M059J (cell line): ENCODE measurements at places on chromosomes 11 and 22.

- peak; percentile 73 for DNase-seq
Measured at GRCh38 chr11:64032050-64032449, 3.7 kb upstream of the FLRT1 start.

DNA sequence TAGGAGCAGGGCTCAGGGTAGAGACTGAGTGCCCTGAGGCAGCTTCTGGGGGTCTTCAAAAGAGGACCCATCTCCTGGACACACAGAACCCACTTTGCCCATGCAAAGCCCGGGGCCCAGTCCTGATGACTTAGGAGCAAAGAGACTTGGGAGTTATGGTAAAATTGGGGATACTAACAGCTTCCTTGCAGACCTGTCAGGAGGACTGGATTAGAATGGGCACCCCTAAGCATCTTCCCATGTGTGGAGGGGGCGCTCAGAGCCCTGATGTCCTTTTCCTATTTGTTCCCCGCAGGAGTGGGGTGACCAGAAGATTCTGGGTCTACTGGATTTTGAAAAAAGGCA is 100.0 kb downstream of the WNT7B start:
- no peak for DNase-seq

DNA sequence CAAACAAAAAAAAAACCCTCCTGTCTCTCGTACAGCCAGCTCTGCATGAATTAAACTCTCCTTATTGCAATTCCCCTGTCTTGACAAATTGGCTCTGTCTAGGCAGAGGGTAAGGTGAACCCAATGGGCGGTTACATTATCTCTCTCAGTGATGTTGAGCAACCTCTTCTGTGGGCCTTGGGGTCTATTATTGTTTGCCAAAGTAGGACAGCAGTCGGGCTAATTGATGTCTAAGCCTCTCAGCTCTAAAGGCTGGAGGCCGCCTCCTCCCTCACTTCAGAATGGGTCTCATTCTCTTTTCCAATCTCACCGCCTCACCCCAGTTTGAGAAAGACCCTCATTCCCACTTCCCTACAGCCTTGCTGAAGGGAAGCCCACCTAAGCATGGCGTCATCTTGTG is 1.3 kb upstream of the SLC25A45 start:
- DNase-seq, result no peak

GRCh38 chr22:19086417-19086816 is 35.8 kb downstream of the DGCR2 start:
- no peak for DNase-seq

DNA sequence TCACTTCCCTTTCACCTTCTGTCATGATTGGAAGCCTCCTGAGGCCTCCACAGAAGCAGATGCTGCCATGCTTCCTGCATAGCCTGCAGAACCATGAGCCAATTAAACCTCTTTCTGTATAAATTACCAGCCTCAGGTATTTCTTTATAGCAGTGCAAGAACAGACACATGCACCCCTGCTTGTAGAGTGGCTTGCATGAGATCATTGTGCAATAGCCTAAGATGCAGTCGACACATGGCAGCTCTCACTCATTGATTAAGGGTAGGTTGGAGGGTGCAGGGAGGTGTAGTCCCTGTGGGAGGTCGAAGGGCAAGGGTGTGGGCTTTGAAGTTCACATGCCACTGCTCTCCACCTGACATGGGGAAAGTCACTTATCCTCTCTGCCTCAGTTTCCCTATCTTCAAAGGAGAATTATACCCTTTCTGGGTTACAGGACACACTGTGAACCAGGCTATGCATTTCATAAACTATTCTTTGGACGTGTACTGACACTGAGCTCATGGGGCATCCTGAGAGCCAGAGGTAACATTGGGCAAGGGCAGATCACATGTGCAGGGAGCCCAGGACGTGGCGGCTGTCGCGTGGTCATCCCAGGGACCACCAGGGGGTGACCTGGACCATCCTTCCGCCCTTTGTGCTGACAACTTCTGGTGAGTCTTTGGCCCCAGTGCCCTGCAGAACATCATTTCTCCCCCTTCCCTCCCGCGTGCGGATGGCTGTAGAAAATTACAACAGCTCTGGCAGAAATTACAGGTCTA is 69.2 kb upstream of the SHANK2 start:
- DNase-seq, result no peak

GRCh38 chr11:94858012-94858705 is 90.0 kb downstream of the AMOTL1 start:
- DNase-seq, result no peak

GRCh38 chr22:36218648-36219193 is 17.1 kb upstream of the APOL4 start:
- DNase-seq, result no peak

DNA sequence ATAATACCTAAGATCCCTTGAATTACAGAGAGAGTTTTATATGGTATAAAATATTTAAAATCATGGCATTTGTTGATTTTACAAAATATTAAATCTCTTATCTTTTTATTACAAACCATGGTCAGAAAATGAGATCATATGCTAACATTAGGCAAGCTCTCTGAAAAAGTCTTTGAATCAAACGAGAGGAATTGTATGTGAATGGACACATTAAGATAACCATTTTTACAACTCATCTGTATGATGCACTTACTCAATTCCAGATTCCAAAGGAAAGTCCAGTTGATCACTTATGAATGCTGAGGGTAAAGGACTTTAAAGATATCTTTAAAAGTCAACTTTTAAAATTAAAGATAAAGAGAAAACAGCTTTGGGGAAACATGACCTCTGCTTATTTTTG is 83.5 kb upstream of the LUZP2 start:
- no peak for DNase-seq

- no peak for DNase-seq
Measured at GRCh38 chr11:92803391-92803790, 166.1 kb upstream of the MTNR1B start.

DNA sequence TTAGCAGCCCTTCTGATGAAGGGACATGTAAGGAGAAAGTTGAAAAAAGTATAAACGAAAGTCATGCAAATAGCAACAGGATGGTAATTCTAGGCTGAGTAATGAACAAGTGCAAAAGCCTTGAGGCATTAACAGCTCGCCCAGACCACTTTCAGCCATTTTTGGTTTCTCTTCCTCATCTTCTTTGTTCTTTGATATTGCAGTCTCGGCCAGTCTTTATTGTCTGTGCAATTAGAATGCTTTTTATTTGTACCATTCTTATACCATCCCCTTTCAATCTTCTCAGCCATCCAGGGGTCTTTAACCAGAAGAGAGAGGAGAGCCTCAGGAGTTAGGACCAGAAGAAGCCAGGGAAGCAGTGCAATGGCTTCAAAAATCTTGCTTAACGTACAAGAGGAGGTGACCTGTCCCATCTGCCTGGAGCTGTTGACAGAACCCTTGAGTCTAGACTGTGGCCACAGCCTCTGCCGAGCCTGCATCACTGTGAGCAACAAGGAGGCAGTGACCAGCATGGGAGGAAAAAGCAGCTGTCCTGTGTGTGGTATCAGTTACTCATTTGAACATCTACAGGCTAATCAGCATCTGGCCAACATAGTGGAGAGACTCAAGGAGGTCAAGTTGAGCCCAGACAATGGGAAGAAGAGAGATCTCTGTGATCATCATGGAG is 7.3 kb downstream of the TRIM34 start:
- DNase-seq, result peak; percentile 25

- peak; percentile 72 for DNase-seq
Measured at GRCh38 chr11:124644426-124645280, 22.0 kb downstream of the TBRG1 start.
